Activated CD4-positive, CD25-positive, alpha-beta regulatory T cell treated with anti-CD3 and anti-CD28 coated beads, Interleukin-2, amount 50 U/mL, for 24 hours (primary cell): ENCODE measurements at places on chromosomes 16 and 17.

- ATAC-seq, result no peak
These were observed 56.4 kb downstream of the MGAT5B start for GRCh38 chr17:76924345-76925342.

- no peak for ATAC-seq
These were observed 5.2 kb downstream of the MYO1D start for GRCh38 chr17:32871746-32872145.

DNA sequence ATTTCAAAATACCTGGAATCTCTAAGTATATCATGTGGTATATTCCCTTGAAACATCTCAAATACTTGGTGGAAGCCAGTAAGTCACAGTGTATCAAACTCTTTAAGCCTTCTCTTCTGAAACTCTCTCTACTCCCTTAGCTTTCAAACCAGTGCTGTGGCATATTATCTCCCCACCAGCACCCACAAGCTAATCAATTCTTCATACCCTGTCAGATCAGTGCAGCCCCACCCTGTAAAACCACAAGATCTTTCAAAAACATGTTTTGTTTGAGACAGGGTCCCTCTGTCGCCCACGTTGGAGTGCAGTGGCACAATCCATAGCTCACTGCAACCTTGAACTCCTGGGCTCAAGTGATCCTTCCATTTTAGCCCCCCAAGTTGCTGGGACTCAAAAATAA, 91.6 kb upstream of the C17orf78 start:
- ATAC-seq, result no peak

DNA sequence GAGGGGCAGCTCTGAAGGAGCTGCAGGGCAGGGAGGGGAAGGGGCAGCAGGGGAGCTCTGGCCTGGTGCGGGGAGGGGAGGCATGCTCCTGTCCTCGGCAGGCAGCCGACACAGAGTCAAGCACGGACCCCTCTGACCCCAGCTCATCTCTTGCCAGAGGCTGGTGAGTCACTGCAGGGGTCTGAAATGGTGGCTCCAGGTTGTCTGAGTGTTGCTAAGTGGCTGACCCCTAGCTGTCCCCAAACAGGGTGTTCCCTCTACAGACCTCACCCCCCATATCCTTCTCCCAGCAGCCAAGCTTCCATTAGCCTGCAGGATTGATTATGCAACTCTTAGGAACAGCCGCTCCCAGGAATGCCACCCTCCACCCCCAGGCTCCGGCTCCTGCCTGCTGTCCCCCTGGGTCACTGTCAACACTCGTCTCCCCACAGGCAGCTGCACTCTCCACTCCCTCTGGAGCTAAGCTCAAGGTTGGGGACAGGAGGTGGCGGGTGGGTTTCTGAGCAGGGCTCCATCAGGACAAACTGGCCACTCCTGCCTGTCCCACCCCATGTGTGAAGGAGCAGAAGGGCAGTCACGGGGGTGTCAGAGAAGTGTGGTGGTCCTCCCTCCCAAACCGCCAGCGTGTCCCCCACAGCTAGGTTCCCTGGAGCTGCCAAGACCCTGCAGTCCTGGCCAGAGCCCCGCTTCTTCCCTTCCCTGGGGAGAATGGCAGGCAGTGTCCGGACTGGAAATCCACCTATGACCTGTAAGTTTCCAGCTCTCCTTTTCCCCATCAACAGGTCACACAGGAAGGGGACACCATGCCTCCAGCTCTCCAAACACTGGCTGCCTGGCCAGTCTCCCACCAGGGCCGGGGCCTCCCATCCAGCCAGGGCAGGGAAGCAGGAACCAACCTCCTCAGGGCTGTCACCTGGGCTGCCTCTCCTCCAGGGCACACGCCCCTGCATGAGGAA, 1.0 kb downstream of the MYLK3 start:
- no peak for ATAC-seq

GRCh38 chr17:57696050-57696449, 49.0 kb downstream of the CCDC182 start:
- ATAC-seq, result no peak

- no peak for ATAC-seq
These were observed 66.2 kb downstream of the TMEM132E start for GRCh38 chr17:34645594-34645993.

DNA sequence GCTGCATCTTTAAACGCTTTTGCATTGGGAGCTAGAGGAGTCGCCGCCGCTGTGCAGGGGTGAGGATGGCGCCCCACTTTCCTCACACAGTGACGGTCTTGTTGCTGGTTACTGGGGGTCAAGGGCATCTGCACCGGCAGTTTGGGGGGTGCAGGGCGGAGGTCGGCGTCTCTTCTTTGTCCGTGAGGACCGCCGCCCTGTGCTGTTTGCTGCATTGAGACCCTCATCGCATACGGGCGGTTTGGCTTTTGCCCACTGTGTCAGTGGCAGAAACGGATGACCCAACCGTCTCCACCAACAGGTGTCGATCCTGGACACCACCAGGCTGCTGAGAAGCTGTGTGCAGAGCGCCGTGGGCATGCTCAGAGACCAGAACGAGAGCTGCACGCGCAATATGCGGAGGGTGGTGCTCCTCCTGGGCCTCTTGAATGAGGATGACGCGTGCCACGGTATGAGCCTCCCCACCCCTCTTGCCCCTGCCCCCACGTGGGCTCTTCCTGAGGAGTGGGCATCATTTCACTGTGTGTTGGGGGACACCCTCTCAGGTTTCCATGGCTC, 61.2 kb upstream of the ENDOV start:
- ATAC-seq, result no peak

DNA sequence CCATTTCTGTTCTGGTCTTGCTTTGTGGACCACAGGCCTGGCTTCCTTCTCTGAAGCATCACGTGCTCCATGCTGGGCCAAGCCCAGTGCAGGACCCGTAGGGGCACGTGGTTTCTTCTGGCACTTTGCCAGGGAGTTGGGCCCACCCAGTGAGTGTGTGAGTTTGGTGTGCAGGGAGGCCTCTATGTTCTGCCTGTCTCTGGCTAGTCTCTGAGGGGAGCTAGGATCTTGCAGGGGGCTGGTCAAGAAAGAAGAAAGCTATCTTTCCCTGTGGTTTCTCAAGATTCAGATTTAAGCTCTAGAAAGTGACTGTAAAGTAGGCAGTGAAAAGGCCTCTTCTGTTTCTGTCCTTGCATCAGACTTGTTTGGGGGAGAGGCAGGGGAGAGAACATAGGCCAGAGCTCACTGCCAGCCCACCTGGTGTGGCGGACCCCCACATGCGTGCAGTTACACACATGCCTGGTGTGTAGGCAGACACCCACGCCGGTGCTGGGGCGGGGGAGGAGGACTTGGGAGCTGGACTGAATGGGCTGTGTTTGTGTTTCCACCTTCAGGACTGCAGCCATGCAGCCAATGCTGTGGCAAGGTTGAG, 11.8 kb downstream of the LASP1 start:
- ATAC-seq, result peak; percentile 42

GRCh38 chr16:86382774-86383407, 127.4 kb upstream of the FOXF1 start:
- no peak for ATAC-seq

DNA sequence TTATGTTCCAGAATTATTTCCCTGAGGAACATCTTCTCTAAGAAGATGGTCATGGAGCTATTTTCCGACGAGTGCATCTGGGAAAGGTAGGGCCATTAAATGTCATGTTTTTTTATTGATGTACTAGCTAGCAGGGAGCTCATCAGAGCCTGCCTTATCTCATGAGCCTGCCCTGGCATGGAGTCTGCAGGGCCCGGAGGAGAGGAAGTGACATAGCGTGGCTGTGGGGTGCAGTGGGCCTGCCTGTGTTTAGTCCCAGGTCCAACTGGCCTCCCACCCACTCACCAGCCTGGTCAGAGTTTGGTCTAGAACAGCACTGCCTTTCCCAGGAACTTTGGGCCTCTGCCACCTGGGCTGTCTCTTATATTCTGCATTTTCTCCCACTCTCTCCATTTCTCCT, 389.8 kb downstream of the SNX29 start:
- ATAC-seq, result no peak

DNA sequence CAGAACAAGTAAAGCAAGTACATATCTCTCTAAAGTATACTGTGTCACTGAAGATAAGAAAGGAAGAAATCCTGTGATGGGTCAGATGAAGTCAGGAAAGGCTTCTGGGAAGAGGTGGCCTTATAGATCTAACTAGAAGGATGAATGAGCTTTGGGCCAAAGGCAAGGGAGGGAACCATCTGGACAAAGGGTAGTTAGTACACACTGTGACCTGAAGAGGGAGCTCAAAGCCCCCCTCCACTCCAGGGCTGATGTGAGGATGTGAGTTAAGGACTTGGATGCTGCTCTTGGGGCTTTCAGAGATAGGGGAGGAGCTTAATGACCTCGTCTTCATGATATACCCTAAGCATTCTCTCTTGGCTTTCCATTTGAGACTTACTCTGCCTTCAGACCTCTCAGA, 185.3 kb upstream of the CACNG3 start:
- peak; percentile 67 for ATAC-seq

- no peak for ATAC-seq
These were observed 24.8 kb downstream of the ITPRIPL2 start for GRCh38 chr16:19138601-19139000.

DNA sequence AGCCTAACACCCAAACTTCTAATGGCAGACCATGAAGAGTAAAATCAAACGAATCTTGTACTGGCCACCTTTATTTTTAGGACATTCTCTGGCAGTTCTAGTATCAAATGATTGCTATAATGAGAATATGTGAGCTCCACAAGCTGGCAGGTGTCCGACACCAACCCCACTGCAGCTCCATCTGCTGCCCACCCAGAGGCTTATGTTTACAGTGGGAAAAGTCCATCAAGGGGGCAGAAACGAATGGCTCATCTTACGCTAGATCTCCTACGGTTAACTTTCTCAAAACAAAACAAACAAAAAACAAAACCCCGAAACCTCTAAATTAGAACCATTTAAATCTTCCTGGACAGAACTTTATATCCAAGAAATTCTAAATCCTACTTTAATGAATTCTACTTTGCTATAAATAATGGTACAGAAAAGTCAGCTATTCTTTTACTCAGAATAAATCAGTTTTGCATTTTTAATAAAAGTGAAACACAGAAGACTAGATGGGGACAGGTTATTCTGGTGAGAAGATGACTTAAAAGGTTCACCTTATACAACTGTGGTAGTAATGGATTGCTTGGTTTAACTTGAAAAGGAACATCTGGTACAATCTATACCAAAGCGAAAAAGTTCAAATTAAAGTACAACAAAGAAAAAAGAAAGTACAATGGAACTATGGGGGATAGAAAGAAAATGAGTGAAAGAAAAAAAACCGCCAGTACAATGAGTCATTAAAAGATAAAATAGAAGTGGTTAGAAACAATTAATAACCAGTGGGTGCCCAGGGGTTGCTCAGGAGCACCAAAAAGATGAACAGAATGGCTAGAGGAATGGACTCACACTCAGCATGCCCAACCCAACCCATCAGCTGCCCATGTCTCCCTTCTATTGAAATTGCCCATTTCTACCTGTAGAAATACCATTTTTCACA, 40.2 kb downstream of the GRB2 start:
- ATAC-seq, result peak; percentile 74

- ATAC-seq, result no peak
These were observed 14.7 kb downstream of the OSBPL7 start for GRCh38 chr17:47806913-47807255.

DNA sequence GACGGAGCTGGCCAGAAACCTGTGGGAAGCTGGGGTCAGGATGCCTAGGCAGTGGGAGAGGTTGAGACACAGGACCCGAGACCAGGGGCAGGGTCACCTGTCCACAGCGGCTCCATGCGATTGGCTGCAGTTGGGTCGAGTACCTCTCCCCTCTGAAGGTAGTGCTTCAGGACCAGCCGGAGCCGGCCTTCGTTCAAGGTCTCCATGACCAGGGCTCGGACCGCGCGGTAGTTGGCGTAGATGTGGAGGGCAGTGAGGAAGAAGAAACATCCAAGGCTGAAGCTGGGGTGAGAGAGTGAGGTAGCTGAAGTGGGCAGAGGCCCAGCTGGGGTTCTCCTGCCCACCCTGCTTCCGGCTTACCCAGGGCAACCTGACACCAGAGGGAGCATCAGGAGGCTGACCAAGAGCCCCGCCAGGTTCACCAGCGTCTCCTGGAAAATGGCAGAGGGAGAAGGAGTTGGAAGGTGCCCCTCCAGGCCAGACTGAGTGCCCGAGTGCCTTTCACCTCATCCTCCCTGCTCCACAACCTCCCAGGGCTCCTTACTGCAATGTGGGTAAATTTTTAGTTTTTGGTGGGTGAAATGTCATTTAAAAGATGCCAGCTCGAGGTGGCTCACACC, 10.7 kb downstream of the SLC5A2 start:
- no peak for ATAC-seq

- ATAC-seq, result no peak
These were observed 115.0 kb downstream of the MGAT5B start for GRCh38 chr17:76983075-76983775.

DNA sequence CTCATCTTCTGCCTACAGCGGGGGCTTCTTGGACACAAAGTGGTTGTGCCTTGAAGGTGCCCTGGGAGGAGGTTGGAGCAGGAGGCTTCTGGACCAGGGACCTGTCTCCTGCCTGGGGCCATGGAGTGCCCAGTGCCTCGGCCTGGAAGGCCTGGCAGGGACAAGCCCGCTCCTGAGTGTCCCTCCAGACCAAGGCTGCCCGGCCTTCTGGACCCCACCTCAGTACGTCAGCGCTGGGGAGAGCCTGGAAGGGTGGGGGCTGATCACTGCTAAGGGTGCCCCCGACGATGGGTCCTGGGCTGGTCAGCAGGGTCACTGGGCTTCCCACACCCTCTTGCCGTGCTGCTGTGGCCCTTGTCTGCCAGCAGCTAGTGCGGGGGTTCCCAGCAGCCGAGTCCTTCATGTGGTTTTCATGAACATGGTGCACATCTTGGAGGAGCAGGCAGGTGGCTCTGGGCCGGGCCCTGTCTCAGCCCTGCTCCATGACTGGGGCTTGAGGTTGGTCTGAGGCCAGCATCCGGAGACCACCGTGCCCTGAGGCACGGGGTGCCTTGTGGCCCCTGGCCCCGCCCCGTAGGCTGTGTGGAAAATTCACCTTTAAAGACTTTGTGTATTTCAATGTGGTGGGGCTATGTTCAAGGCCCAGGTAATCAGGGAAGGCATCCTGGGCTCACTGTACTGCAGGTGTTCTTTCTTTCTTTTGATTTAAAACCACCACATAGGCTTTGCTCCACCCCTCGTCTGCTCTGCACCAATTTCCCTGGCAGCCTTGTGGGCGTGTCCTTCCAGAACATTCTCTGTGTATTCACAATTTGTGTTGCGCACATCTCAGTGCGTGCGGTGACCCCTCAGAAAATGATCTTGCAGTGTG, 22.4 kb downstream of the MGRN1 start:
- ATAC-seq, result no peak

- no peak for ATAC-seq
These were observed 616.3 kb upstream of the CDH8 start for GRCh38 chr16:62652441-62653120.

- ATAC-seq, result no peak
These were observed 880.5 kb upstream of the GOT2 start for GRCh38 chr16:59614466-59615240.

- ATAC-seq, result peak; percentile 80
These were observed 22.3 kb downstream of the ARHGAP27 start for GRCh38 chr17:45410144-45411091.
